ENCODE measurements at places on chromosomes 5 and 9.

DNA sequence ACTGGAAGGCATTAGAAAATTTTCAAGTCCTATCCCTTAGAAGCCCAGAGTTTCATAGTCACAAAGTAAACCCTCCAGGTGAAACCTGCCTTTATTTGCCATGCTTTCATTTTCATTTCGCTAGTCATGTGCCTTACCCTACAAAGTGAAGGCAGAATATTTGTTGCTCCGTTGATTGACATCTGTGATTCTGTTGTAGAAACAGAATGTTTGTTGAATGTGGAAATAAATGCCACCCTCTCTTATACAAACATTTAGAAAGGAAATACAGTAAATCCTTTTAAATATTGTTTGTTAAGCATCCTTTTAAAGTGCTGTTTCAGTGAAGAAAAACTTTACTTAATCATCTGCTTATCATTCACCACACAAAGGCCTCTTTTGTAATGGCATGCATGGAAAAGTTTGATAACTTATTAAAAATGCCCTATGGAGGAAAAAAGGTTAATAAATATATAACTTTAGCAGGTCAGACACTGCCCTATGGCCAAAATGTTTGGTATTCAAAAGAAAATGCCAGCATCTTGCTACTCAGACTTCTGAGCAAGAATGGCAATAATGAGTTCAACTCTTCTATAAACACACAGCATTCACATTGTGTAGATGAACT lies 34.3 kb upstream of the CAST start:
- no peak for DNase-seq

DNA sequence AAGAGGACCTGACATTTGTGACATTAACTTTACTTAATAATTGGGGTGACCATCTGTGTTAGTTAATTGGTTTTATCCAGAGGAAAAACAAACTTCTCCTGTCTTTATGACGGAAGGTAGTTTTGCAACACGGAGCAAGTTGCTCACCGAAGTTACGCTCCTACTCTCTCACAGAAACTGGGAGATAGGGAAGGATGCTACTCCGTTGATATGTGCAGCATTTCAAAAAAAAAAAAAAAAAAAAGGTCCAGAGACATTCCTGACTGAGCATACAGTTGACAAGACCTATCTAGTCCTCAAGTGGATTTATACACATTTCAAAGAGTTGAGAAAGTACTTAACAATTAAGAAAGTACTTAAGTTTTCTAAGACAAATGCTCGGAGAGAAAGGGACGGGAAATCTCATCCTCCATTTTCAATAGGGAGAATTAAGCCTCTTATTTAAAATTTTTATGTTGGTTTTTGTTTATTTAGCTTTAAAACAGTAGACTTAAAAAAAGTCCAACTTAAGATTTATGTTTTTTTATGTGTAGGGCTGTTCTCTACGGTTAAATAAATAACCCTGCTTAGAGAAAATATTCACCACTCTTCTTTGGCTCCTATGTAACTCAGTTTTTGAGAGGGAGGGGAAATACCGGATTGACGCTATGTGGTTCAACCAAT lies 455 bp upstream of the FER start:
- no peak for DNase-seq

GRCh38 chr9:100739666-100740065 lies 161.8 kb downstream of the CAVIN4 start:
- DNase-seq = no peak

DNA sequence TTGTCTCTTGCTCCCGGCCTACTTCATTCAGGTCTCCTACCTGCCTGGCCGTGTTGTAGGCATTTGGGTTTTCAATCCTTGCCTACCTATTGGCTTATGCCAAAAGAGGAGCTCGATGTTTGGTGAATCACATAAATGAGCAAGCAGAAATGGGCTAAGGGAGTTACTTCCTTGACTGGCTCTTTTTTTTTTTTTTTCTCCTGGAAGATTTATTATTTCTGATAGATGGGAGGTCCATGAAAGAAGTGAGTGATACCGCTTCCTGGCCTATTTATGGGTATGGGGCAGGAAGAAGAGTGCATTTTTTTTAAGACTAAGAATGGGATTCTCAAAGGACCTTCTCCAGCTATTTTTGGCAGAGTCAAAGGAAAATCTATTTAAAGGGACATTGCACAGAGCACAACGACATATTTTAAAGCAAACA lies 294.1 kb downstream of the ARHGAP26 start:
- DNase-seq = no peak

GRCh38 chr5:141508440-141508797 lies 19.5 kb downstream of the PCDHGC5 start:
- no peak for DNase-seq

GRCh38 chr5:73286896-73287295 lies 113.9 kb downstream of the TMEM174 start:
- DNase-seq = no peak
